ENCODE measurements at places on chromosomes 2 and 18. TPM values are rescaled to one million over a fixed set of nuclear protein-coding genes. Genes with fewer than 3 reads are reported as not detected.

DNA sequence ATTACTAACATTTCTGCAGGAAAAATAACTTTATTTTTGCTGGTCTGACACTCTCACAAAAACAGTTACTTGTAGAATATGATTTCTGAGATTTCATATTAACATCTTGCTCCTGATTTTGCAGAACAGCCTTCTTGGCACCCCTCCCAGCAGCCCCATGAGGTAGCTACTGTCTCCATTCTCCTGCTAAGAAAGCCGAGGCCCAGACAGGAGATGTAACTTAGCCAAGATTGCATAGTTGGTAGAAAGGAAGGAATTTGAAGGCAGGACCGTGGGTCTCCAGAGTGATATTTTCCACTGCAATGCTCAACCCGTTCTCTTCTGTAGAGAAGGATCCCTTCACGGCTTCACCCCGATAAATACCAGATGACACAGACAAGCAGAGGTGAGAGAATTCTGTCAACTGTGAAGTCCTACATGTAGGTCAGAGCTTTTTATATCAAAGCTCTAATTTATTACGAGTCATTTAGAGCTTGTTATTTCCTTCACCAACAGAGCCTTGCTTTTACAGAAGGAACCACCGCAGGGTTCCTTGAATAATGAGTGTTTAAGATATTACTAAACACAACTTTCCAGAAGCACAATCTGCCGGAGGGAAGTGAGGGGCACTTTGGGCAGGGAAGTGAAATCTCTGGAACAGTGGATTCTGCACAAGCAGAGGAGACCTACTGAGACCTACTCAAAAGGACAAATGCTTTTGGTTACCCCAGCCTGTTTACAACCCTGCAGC, 48.0 kb upstream of the MYCN start:
- DNase-seq: no peak

- DNase-seq: no peak
Observed at GRCh38 chr2:190365499-190366204, 22.3 kb downstream of the INPP1 start.

DNA sequence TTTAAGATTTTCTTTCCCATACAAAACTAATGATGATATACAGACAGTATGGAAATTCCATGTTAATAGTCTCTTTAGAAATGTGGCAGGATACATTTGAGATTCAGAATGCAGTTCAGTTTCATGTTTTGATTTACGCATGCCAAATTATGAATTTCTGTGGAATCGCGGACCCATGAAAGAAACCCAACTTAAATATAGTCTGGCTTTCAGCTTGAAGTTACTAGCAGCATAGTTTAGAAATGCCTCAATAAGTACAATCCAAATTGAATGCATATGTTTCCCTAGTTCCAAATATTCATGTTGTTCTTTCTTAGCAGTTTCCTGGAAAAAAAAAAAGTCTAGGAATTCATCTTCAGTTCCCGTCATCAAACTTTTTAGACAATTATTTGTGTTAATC, 164.1 kb upstream of the RASGRP3 start:
- no peak for DNase-seq

- DNase-seq: no peak
Observed at GRCh38 chr2:81087646-81088045, 783.1 kb upstream of the LRRTM1 start.

Gene STON1
- 0.88 TPM for polyA plus RNA-seq

All from A549 (cell line).